ENCODE measurements at places on chromosomes 3 and 15.

DNA sequence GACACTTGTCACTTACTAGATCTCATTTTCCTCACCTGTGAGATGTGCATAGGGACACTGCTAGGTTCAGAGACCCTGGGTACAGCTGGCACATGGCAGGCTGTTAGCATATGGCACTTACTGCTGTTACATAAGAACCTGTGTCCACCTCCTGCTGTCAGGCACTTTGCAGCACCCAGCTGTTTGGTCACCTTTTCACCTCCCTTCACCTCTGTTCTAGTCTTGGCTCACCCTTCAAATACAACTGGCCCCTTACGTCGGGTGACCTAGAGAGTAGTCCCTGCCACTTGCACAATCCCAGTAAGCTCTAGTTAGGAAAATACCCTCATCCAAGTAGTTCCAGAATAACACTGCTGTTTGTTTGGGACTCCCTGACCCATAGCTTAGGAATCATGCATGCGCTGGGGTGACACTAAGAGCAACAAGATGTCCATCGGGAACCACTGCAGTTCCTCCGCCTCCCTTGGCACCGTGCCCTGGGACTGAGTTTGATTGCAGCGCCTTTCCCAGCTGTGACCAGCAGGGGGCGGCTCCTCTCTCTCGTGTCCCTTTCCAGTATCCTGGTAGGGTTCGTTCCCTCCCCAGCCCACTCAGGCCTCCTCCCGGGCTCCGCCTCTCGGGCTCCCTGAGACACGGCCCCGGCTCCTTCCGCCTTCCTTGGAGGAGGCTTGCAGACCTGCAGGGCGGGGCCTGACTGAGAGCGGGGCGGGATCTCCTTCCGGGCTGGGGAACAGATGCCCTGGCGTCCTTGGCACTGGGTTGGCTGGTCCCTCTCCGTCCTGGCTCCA, 78.6 kb downstream of the ABHD5 start:
- no peaks in the 10 kb centered on the region for H3K27me3 ChIP-seq
- H3K4me3 ChIP-seq: peak overlapping the region; percentile 37
- peaks cover 32% of the 10 kb centered on the region for H3K4me1 ChIP-seq
- peak; percentile 45 for DNase-seq

- peaks cover 14% of the 10 kb centered on the region for H3K4me1 ChIP-seq
- H3K36me3 ChIP-seq: no peaks in the 10 kb centered on the region
- H3K27ac ChIP-seq: no peak overlapping the region
- H3K27me3 ChIP-seq: no peaks in the 10 kb centered on the region
- no peak overlapping the region for H3K4me3 ChIP-seq
These were observed 59.6 kb downstream of the ITGA11 start for GRCh38 chr15:68372291-68372811.

DNA sequence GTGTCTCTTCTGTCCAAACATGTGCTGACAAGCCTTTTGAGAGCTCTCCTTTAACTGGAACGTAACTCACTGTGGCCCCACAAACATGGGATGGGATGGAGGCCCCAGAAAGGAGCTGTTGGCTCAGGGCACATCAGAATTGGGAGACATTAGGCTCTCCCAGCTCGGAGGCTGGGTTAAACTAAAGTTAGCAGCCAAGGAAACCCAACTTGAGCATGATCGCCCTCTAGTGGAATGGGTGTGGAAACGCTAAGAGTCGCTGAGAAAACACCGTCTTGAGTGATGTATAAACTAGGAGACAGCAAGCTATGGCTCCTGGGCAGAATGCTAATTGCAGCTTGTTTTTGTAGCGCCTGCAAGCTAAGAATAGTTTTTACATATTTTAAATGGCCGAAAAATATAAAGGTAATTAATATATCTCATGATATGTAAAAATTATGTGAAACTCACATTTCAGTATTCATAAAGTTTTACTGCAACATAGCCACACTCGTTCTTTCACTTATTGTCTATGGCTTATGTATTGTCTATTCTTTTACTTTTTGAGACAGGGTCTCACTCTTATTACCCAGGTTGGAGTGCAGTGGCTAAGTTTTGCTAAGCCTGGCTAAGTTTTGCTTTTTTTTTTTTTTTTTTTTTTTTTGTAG, 138.8 kb upstream of the HACD2 start:
- no peak overlapping the region for H3K27ac ChIP-seq
- no peak overlapping the region for H3K4me3 ChIP-seq
- H3K27me3 ChIP-seq: no peaks in the 10 kb centered on the region
- H3K4me1 ChIP-seq: peaks cover 12% of the 10 kb centered on the region
- no peak for DNase-seq

- no peaks in the 10 kb centered on the region for H3K27me3 ChIP-seq
- H3K4me1 ChIP-seq: peaks cover 14% of the 10 kb centered on the region
- no peak overlapping the region for H3K4me3 ChIP-seq
- no peak for DNase-seq
- peaks cover 85% of the 10 kb centered on the region for H3K36me3 ChIP-seq
- H3K27ac ChIP-seq: no peak overlapping the region
These were observed 10.9 kb downstream of the EIF4G1 start for GRCh38 chr3:184325269-184325668.

DNA sequence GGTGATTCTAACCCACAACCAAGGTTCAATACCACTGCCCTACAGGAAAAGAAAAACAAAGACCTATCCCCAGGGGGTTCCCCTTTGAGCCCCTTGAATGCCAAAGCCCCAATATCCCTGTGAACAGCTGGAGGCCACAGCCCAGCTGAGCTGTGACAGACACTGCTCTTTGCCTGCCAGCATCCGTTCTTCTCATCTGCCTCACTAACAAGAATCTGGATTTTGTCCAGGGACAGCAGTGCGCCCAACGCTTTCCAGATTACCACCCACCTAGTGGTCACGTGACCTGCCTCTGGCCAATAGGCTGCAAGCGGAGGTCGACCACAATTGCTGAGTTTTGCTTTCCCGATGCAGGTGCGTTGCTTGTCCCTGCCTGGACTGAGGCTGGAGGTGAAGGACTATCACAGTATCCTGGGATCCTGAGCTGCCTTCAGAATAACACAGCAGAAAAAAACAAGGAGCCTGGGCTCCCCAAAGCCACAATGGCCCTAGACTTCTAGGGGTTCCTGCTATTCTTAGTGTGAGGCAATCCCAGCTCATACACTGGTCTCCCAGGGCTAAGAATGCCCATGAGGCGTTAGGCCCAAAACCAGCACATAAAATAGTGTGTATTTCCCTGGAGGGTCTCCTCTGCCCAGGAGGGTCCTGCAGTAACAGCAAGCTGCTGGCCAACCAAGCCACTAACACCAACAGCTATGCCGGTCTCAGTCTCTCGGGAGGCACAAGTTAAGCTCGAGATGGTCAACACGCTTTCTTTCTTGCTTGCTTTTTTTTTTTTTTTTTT, 13.8 kb downstream of the BDH1 start:
- H3K4me3 ChIP-seq: no peak overlapping the region
- DNase-seq: no peak
- H3K36me3 ChIP-seq: no peaks in the 10 kb centered on the region
- H3K27ac ChIP-seq: peak overlapping the region; percentile 77

- no peaks in the 10 kb centered on the region for H3K27me3 ChIP-seq
- H3K36me3 ChIP-seq: no peaks in the 10 kb centered on the region
- H3K4me3 ChIP-seq: no peak overlapping the region
- no peaks in the 10 kb centered on the region for H3K4me1 ChIP-seq
These were observed 4.2 kb upstream of the CHRM5 start for GRCh38 chr15:33963831-33964664.

DNA sequence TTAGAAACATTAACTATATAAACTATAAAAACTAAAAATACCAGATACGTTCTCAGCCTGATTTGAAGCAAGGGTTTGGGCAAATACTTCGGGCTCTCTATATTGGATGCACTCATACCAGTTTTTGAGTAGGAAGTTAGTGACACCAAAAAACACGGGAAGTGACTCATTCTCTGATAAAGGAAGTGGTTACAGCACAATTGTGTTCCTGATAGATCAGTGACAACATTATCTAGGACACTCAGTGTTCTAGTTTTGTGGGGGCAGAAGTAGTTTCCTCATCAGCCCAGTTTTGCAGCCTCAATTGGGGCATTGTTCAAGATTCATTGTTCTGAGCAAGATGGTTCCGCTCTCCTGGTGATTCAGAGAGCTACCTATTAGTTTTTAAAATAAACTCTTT, 469.6 kb upstream of the DPPA4 start:
- H3K36me3 ChIP-seq: no peaks in the 10 kb centered on the region
- H3K27me3 ChIP-seq: no peaks in the 10 kb centered on the region
- no peak overlapping the region for H3K27ac ChIP-seq
- no peaks in the 10 kb centered on the region for H3K4me1 ChIP-seq
- no peak for DNase-seq
- no peak overlapping the region for H3K4me3 ChIP-seq

DNA sequence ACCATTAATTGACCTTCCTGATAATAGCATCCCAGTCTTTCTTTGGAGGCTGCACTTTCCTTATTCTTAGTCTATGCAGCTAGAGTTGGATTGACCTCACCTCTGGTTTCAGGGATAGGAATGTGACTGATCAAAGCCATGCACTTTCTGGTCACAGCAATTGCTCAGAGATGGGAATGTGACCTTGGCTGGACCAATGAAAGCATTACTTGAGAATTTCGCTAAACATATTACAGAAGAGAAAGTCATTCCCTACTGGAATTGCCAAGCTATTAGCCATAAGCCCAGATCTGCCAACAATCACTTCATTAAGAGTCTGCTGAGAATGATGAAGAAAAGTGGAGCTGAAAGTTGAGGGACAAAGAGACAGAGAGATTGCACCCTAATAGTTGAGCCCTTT, 32.7 kb downstream of the RTP1 start:
- H3K27ac ChIP-seq: no peak overlapping the region
- DNase-seq: no peak
- H3K4me1 ChIP-seq: no peaks in the 10 kb centered on the region
- no peaks in the 10 kb centered on the region for H3K36me3 ChIP-seq

DNA sequence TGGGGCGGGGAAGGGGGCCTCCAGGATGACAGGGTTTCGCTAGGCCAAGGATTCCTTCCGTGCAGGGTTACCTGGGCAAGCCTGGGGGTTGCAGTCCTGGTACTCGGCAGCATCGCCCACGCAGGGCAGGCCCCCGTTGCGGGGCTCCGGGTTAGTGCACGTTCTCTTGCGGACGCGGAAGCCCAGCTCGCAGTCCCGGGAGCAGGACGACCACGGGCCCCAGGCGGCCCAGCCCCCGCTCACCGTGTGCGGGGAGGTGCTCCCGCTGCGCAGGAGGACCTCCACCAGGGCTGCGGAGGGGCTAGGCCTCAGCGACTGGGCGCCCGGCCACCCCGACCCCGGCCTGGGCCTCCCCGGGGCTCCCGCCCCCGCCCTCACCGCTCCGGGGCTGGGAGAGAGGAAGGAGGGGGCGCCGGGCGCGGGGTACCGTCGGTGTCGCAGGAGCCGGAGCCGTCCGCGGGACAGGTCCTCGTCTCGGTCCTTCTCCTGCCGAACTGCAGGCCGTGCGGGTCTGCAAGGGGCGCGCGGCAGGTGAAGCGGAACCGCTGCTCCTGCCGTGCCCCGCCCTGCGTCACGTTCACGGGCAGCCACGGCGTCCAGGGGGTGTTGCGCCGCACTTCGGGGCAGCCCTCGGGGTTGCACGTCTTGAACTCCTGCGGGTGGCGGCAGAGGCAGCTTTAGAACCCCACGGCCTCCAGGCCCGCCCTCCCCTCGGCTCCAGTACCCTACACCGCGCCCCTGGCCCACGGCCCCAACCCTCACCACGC, 114.6 kb downstream of the SEMA5B start:
- H3K4me1 ChIP-seq: no peaks in the 10 kb centered on the region
- H3K4me3 ChIP-seq: no peak overlapping the region
- no peak for DNase-seq
- no peak overlapping the region for H3K27ac ChIP-seq
- H3K27me3 ChIP-seq: peaks cover 5% of the 10 kb centered on the region

DNA sequence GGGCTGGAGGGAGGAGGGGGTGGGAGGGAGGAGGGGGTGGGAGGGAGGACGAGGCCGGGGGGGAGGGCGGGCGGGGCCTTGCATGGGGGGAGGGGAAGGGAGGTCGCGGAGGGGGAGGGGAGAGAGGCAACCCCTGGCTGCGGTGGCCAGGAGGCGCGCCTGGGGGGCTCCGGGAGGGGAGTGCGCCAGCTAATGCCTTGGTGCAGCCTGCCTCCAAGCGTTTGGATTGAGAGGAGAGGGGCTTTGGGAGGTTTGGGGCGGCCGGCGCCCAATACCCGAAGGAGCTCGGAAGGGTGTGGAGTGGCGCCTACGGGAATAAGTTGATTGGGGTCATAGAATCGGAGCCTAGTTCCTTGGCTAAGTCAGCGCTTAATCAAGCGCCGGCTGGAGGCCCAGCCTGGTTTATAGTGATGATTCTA, 557 bp downstream of the TFG start:
- H3K4me1 ChIP-seq: peaks cover 9% of the 10 kb centered on the region
- H3K27ac ChIP-seq: peak overlapping the region; percentile 96
- peaks cover 13% of the 10 kb centered on the region for H3K36me3 ChIP-seq
- H3K4me3 ChIP-seq: peak overlapping the region; percentile 92
- no peaks in the 10 kb centered on the region for H3K27me3 ChIP-seq

GRCh38 chr3:72679540-72680198, 168.6 kb downstream of the SHQ1 start:
- no peaks in the 10 kb centered on the region for H3K27me3 ChIP-seq
- no peak for DNase-seq
- no peaks in the 10 kb centered on the region for H3K36me3 ChIP-seq
- H3K4me3 ChIP-seq: no peak overlapping the region

GRCh38 chr3:55704521-55704920, 217.4 kb upstream of the WNT5A start:
- no peak overlapping the region for H3K27ac ChIP-seq
- no peaks in the 10 kb centered on the region for H3K4me1 ChIP-seq
- DNase-seq: no peak
- no peaks in the 10 kb centered on the region for H3K27me3 ChIP-seq
- H3K36me3 ChIP-seq: no peaks in the 10 kb centered on the region
- no peak overlapping the region for H3K4me3 ChIP-seq

DNA sequence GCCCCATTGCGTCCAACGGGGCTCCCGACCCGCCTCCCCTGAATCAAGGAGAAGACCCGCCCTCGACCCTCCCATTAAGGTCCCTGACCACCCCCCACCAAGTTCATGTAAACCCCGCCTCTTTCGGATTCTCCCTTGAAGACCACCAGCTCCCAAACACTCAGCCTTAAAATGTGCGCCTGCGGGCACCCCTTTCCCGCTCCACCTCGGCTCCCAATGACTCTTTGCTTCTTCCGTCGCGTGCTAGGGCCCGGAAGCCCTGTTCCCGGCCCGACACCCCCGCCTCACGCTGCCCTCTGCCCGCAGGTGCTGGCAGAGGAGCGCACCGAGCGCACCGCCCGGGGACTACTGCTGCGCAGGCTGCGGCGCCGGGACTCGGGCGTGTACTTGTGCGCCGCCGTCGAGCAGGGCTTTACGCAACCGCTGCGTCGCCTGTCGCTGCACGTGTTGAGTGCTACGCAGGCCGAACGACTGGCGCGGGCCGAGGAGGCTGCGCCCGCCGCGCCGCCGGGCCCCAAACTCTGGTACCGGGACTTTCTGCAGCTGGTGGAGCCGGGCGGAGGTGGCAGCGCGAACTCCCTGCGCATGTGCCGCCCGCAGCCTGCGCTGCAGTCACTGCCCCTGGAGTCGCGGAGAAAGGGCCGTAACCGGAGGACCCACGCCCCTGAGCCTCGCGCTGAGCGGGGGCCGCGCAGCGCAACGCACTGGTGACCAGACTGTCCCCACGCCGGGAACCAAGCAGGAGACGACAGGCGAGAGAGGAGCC, 2.7 kb upstream of the LSMEM2 start:
- peaks cover 26% of the 10 kb centered on the region for H3K4me1 ChIP-seq
- no peak for DNase-seq
- H3K4me3 ChIP-seq: no peak overlapping the region
- H3K27ac ChIP-seq: no peak overlapping the region
- H3K36me3 ChIP-seq: no peaks in the 10 kb centered on the region

Measured in esophagus squamous epithelium (tissue), 5 donors.